ENCODE measurements at places on chromosomes 12 and 14.

- DNase-seq = no peak
These were observed 641.1 kb upstream of the TBX3 start for GRCh38 chr12:115324949-115325593.

DNA sequence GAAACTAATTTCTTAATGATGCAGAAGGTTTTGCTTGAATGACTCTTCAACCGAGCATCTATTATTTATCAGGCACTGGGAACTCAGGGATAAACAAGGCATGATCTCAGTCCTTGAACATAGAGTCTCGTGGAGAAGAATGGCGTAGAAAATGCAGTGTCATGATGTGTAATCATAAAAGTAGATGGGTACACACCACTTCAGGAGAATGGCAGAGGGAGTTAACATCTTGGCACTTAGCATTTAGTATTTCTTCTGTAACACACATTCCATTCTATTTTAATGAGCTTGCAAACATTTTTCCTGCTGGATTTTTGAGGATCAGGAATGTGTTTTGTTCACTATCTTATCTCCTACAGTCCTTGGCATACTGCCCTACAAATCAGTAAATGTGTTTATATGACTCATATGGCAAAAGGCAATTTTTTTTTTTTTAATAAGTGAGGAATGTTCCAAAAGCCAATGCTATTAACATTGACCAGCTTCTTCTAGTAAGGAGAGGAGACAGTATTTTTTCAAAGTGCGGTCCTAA, 3.8 kb downstream of the TXNRD1 start:
- peak; percentile 94 for DNase-seq

DNA sequence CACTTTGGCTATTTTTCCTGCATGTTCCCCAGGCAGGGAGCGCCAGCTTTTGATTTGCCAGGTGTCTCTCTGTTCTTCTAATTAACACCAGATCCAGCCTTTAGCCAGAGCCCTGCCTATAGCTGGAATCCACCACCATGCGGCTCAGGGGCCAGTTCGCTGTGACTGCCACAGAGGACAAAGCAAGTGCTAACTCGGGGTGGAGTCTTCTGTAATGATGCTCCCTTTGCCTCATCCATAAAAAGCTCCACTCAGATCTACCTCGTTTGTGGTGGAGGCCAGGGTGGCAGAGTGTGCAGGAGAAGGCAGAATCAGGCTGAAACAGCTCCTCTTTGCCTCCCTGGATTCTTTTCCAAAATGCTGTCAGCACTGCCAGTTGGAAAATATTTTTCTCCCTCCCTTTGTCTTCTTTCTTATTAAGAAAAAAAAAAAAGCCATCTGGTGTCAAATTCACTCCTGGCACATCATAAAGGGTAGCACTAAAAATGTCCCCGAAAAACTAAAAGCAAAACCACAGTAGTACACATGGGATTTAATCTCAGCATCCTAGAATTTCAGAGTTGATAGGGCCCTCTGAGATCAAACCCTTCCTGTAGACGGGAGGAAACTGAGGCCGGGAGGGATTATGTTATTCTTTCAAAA, 18.0 kb upstream of the CTDSP2 start:
- DNase-seq = no peak

DNA sequence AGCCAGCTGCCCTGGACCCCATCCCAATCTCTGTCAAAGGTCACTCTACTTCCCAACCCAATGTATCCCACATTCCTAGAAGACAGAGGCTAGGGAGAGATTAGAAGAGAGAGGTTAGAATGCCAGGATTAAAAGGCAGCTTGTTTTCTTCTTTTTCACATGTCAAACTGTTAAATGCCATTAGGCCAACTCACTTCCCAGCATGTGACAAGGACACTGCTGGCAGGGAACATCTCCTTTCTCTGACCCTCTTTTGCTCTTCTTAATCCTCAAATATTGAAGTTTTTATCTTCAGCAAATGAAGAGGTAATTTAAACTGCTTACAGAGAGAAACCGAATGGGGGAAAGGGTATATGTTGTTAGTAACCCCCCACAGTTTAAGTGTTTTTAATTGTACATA, 89.1 kb downstream of the BBS10 start:
- no peak for DNase-seq

DNA sequence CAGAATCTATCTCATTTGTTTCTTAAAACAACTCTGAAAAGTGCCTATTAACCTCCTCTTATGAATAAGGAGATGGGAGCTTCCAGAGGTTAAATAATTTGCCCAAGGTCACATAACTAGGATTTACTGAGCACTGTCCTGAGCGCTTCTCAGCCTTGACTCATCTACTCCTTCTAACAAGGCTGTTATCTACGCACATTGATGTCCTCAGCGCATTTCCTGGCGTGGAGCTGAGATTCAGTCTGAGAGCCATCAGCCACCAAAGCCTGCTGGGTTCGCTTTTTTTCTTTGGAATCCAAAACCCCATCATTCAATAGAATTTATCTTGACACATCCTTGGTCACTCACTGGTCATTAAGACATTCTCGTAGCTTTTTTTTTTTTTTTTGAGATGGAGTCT, 29.3 kb downstream of the AK7 start:
- no peak for DNase-seq

- no peak for DNase-seq
These were observed 777 bp downstream of the ZFP36L1 start for GRCh38 chr14:68791902-68792677.

DNA sequence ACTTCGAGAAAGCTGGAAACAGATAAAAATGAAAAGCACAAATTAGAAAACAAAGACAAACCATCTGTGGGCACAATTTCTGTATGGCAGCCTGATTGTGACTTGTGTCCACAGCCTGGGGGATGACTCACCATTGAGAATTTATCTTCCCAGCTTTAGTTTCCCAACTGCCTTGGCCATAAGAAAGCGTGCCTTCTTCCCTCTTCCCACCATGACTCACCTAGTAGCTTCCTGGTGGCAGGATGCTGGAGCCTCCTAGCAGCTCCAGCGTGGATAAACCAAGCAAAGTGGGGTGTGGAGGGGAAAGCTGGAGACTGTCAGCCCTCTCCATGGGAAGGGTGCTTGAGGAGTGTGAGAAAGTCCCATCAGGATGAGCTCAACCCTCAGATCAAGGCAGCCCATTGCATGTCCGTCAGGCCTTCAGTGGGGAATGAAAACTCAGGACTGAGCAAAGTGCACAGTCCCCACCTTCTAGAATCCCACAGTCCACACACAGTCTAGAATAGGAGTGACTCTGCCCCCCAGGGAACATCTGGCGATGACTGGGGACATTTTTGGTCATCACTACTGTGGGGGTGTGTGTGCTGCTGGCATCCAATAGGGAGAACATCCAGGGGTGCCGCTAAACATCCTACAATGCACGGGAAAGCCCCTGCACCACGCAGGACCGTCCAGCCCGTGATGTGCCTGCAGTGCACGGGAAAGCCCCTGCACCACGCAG, 22.4 kb upstream of the SERPINA6 start:
- DNase-seq = peak; percentile 75
